ENCODE measurements at places on chromosomes 2 and 18.

DNA sequence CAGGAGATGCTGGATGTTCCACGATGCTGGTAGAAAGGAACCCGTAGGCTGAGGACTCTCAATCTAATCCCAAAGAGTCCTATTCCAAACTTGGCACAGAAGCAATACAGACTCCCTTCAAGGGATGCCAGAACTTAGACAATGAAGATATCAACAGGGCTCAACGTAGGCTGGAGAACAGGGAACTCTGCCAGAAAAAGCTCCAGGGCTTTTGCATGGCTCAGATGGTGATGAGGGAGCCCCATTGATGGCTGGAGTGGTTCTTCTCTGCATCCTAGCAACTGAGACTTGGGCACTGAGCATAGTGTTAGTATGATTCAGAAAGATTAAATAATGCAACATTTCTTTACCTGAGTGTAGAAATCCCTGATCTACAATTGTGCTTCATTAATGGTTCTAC, 117.2 kb upstream of the NCK2 start:
- DNase-seq: no peak

GRCh38 chr18:54608028-54608642, 17.1 kb downstream of the DYNAP start:
- no peak for DNase-seq

DNA sequence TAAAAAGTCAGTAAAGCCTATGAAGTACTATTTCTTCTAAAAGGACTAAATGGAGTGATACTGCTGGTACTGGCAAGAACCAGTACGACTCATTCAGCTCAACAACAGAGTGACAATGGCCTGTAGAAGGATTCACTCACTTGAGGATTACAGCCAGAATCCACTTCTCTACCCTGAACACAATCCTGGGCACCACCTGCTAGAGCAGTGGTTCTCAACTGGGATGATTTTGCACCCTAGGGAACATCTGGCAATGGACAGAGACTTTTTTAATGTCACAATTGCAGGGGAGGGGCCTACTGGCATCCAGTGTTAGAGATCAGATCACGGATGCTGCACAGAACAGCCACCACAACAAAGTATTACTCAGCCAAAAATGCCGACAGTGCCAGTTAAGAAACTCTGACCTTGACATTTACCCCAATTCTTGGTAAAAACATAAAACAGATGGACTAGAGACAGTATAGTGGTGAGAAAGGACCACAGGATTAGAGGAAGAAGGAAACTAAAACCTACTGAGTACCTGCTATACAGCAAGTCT, 5.0 kb downstream of the SPIRE1 start:
- no peak for DNase-seq

DNA sequence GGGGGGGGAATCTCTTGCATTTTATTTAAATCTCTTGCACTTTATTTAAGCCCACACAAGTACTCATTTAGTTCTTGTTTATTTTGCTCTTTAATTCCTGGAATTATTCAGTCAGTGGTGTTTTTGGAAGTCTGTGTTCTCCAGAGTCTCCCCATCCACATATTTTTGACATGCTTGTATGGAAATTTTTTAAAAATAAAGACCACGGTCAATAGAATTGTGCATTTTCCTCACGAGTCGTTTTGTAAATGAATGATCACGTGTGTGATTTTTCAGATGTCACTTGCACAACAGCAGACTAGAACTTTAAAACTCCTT, 824 bp downstream of the CD302 start:
- no peak for DNase-seq

All from WERI-Rb-1 (cell line).